Forelimb muscle (tissue), 1 donor: ENCODE measurements at places on chromosomes 1 and 21.

DNA sequence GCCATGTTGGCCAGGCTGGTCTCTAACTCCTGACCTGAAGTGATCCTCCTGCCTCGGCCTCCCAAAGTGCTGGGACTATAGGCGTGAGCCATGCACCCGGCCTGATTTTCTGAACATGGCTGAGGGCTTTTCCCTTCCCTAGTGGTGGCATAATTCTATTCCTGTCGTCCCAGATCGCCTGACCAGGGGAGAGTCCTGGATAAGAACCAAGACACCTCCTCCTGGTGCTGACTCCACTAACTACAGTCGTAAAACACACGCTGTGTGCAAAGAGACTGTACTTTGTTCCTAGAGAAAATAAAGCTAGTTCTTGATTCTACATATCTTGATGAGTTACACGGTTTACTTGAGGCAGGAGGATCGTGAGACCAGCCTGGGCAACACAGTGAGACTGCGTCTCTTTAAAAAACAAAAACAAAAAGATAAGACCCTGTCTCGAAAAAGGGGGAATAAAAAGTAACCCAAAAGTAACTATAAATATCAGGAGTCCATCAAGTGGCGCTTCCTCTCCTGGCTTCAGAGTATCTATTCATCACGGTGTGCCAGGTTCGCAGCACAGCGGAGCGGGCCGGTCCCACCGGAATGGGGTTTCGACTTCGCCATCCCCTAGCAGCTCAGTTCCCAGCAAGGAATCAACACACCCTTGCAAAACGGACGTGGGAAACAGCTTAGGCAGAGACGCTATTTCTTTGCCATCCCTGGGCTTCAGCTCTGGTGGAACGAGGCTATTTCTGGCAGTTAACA lies 973 bp downstream of the SDF4 start:
- DNase-seq, result no peak

DNA sequence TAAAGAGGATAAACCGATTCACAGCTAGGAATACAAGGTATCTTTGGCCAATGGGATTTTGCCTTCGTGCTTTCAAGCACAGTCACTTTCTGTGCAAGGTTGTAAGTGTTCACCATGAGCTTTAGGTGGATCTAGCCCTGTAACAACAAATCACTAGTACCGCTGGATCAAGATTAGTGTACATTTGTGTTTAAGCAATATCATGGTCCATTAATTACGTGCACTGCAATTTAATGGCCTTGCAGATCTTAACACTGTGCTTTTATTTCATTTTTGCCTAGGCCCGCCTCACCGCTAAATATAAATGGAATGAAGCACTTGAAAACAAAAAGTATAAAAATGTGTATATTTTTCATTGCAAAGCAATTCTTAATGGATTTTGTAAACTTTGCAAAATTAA lies 461.1 kb downstream of the DSCAM start:
- no peak for DNase-seq

DNA sequence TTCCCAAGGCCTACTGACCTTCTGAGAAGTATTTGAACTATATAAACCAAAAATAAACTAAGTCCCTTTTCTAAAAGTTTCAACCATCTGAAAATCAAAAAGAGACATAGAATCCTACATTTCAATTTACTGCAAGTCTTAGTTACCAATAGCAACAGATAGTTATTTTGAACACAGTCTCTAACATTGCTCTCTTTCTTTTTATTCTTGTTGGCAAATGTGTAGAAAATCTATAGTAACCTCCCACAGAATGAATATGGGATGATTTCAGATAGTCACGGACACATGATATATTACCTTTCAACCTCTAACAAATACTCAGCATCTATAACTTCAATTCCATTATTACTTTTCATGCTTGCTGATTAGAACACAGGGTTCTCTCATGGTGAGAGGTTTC lies 68.9 kb upstream of the RAB3GAP2 start:
- DNase-seq, result peak; percentile 20

DNA sequence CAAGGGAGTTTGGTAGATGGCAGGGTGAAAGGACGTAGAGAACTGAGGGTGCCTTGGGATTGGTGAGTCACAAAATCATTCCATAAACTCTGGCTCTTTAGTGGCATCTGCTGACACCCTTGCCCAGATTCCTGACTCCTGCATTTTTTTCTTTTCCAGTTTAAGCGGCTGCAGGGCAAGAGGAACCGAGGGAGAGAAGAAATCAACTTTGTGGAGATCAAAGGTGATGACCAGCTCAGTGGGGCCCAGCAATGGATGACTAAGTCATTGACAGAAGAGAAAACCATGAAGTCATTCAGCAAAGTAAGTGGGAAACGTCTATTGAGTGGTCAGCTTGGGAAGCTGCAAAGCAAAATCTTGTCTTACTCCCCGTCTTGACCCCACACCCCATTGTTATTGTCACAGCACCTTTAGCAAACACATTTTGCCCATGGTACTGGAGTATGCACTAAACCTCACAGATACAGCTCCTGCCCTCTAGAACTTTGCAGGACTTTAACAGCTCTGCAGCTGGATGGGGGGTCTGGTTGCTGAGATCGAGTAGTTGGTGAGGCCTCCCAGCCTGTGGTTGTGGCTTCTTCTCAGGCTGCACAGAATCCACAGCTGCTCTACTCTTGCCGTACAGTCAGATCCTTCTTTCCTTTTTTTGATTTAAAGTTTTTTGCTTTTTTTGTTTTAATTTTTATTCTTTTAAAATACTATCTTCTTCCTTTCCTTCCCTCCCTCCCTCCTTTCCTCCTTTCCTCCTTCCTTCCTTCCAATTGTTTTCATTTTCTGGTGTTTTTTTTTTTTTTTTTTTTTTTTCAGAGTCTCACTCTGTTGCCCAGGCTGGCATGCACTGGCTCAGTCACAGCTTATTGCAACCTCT lies 21.9 kb downstream of the SH2D2A start:
- DNase-seq, result no peak

DNA sequence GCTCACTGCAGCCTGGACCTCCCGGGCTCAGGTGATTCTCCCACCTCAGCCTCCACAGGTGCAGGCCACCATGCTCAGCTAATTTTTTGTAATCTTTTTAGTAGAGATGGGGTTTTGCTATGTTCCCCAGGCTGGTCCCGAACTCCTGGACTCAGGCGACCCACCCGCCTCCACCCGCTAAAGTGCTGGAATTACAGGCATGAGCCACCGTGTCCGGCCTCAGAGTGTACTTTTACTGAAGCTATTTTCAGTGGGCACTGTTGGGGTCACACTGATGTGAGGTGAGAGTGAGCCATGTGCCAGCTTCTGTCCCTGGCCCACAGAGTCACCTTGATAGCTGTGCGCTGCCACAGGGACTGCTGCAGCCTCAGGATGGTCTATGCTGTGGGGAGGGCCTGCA lies 25.3 kb upstream of the HHAT start:
- DNase-seq, result no peak

DNA sequence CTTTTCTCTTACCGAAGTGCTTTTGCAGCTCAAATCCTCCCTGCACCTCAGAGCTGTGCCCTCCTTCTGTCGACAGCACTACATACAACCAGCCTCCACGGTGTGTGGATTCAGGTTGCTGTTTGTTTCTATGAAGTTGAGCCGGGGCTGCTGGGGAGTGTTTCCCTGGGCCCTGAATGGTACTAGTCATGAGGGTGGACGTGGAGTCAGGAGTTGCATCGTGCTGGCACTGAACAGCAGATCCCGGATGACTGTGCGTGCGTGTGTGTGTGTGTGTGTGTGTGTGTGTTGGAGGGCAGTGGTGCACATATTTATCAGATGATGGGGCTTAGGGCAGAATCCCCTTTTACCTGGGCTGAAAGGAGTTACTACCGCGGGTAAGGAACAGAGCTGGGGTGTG lies 47.0 kb downstream of the ACTL8 start:
- DNase-seq, result no peak

DNA sequence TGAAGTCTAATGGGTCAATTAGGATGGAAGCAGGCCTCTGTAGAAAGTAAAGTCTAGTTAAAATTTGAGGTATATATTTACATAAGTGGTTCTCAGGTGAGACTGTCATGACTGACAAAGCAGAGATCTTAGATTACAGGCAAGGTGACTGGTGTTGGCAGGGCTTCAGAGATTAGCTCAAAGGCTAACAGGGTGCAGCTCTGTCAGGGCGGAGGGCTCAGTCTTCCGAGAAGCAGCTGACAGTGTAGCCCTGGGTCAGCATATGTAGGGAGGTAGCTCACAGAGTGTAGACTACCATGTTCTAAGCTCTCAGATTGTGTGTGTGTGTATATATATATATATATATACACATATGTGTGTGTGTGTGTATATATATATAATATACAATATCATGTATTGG lies 54.7 kb downstream of the RBM11 start:
- no peak for DNase-seq

DNA sequence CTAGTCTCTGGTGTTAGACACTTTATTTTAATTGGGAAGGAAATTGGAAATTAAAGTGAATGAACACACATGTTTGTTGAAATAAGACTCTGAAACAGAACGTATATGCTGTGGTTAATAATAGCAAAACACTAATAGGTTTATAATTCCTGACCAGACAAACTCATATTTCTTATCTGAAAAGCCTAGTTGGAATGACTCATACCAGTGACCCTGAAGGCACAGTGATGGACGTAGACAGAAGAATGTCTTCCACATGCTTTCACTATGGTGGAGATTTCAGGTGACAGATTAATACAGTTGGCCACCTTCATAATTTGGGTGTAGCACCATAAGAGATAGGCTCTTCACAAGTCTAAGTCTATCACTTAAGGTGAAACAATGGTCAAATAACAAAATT lies 83.0 kb upstream of the COL11A1 start:
- no peak for DNase-seq

GRCh38 chr1:185207170-185207569 lies 50.2 kb downstream of the SWT1 start:
- DNase-seq, result no peak

DNA sequence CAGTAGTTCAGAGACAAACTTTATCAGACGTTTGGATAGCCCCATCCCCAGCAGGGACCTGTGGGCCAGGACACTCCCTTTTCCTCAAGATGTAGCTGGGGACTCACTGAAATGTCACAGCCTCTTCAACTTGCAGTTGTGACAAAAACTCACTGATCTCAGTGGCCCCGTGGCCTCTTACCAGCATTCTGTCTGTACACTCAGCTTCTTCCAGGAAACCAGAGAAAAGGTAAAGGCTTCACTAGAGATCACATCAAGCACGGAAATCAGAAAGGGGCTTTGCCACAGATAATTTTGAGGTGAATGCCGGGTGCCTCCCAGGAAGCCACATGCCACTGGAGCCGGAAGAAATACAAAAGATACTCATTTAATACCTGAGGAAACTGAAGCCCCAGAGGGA lies 122.2 kb downstream of the CCDC185 start:
- DNase-seq, result no peak

- DNase-seq, result no peak
Measured at GRCh38 chr1:57655161-57655560, 231.3 kb upstream of the DAB1 start.

- no peak for DNase-seq
Measured at GRCh38 chr1:88736633-88737248, 52.7 kb downstream of the PKN2 start.

GRCh38 chr1:25520446-25521061 lies 22.9 kb upstream of the LDLRAP1 start:
- peak; percentile 31 for DNase-seq

- no peak for DNase-seq
Measured at GRCh38 chr1:156140879-156141707, 12.3 kb upstream of the SEMA4A start.

GRCh38 chr1:98323388-98323787 lies 338.1 kb upstream of the SNX7 start:
- no peak for DNase-seq

DNA sequence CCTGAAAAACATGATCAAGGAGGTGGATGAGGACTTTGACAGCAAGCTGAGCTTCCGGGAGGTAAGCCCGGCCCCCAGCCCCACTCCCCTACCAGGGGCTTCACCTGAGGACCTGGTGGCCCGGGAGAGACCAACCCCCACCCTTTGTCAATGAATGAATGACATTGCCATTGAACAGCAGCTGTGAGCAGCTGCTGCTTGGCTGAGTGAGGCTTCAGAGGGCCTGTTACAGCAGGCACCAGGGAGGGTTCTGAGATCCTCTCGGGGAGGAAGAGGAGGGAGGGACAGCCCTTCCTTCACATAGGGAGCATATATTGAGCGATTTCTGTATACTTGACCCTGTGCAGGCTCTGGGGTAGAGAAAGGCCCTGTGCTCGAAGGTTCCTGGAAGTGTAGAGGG lies 12.3 kb upstream of the CTRC start:
- DNase-seq, result no peak

GRCh38 chr21:45552696-45553391 lies 10.6 kb upstream of the SLC19A1 start:
- DNase-seq, result no peak

- DNase-seq, result peak; percentile 51
Measured at GRCh38 chr21:16741141-16741665, 771.6 kb upstream of the CXADR start.

DNA sequence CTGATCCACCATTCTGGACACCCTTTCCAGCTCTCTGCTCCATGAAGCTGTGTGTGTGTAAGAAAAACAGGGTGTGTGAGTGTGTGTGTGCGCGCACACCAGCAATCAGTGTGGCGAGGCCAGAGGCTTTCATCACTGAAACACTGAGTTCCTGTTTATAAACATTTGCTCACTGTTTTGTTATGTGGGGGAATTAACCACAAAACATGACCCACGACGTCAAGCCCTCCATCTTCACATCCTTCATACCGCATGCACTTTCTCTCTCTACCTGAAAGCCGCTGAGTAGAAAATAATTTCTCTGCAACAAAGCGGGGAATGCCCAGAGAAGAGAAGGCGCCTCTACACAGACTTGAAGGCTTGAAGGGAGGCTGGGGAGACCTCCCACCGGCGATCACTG lies 148.9 kb upstream of the IRF2BP2 start:
- no peak for DNase-seq

DNA sequence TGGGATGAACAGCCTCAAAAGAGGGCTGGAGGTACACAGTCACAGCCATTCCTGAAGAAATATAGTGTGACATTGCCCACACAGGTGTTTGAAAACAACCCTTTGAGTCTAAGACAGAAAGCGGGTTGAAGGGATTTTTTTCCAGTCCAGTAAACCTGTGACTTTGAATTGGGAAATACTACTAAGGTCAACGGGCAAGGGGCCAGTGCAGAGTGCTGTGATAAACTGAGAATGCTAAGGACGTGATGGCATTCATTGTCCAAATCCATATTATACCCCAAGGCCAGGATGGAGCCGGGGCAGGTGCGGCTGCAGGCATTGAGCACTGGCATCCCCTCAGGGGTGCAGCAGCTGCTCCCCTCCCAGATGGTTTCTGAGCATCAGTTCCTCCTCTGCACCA lies 36.6 kb downstream of the KIAA0040 start:
- DNase-seq, result no peak

GRCh38 chr1:51518586-51519047 lies 449 bp downstream of the EPS15 start:
- DNase-seq, result no peak
